ENCODE measurements at places on chromosomes 4 and X. TPM values are rescaled to one million over a fixed set of nuclear protein-coding genes. Genes with fewer than 3 reads are reported as not detected.
A peak's percentile ranks its signal among the peaks of the same experiment; 100 is the strongest.

DNA sequence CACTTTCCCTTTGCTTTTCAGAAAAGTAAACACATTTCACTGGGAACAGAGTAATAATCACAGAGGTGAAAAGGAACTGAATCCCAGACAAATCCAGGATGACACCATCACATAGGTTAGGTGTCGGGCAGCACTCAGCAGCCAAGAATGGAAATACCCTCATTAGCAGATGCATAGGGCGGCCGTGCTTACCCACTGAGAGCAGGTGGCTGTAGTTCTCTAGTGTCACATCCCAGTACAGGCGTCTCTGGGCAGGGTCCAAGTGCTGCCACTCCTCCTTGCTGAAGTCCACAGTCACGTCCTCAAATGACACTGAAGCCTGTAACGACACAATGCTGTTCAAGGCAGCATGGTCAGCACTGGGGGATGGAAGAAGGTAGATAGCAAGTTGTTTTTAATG is 26.9 kb downstream of the ZNF41 start:
- DNase-seq = no peak

DNA sequence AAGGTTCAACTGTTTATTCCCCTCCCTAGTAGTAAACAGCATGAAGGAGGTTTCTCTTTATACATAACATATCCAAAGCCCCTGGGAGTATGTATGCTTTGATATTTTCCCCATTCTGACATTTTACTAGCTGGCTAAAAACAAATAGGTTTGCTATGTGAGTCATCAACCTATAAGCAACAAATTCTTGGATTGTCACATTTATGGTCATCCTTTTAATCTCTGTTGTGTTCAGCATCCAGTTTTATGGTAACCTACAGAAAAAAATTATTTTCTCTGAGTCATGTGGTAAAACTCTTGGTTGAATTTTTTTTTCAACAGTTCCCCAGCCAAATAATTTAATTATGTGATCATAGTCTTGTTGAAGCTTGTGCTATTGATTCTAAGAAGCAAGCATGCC is 734.1 kb downstream of the ADGRL3 start:
- no peak for DNase-seq

GRCh38 chr4:141746026-141746425 is 109.6 kb downstream of the IL15 start:
- DNase-seq = no peak

DNA sequence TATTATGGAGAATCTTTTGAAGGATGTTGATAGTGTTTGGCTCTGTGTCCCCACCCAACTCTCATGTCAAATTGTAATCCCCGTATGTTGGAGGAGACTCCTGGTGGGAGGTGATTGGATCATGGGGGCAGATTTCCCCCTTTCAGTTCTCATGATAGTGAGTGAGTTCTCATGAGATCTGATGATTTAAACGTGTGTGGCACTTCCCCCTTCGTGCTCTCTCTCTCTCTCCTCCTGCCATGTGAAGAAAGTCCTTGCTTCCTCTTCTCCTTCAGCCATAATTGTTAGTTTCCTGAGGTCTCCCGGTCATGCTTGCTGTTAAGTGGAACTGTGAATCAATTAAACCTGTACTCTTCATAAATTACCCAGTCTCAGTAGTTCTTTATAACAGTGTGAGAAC is 166.1 kb upstream of the NUDT6 start:
- DNase-seq = no peak

DNA sequence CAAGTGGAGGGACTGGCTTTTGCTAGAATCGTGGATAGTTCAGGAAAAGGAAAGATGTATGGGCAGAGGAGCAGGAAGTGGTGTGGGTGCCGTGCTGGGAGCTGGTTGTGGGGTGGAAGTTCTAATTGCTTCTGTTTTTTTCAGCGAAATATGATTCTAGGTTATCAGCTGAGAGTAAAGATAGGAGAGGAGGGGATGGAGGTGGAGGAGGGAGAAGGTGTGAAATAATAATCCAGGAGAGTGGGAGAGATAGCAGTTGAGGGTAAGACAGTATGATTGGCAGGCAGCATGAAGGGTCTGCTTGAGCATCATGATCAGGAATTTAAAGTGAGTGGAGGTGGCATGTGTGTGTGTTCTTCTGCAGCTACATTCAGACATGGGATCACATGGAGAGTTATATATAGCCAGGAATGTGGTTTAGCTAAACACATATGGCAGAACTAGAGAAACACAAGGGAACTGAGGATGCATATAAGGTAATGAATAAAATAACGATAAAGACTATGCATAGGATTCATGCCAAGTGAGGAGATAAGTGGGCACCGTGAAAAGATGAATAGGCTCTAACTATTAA is 133.7 kb downstream of the ANK2 start:
- no peak for DNase-seq

DNA sequence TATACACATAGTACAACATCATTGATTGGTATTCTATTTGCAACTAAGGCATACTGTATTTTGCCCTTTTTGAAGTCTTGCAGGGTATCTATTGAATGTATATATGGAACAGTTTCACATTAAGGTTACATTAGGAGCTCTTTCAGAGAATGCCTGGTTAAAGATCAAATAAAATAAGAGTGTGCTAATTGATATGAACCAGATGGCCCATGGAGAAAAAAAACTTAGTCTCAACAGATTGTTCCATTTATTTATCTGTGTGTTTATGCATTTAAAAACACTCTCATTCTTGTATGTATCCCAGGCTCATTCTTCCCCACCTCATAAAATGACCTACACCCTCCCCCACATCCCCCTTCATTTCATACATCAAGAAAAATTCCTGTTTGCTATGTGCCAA is 35.2 kb upstream of the GRIA2 start:
- no peak for DNase-seq

DNA sequence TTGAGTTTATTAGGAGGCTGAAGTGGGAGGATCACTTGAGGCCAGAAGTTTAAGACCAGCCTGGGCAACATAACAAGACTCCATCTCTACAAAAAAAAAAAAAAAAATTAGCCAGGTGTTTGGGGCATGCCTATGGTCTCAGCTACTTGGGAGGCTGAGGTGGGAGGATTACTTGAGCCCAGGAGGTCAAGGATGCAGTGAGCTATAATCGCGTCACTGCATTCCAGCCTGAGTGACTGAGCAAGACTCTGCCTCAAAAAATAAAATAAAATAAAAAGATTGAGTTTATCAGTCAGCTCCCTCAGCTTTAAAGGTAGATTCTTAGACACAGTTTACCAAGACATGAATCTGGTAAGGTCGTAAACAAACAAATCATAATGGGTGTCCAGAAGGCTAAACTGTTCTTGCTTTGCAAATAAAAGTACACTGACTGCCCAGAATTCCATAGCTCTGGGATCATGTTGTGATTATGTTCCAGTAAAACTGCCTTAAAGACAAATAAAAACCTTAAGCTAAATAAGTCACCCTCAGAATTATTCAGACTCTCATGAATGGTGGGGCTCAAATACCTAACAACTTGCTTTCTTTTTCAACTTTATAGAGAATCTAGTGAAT is 18.7 kb downstream of the APOO start:
- no peak for DNase-seq

DNA sequence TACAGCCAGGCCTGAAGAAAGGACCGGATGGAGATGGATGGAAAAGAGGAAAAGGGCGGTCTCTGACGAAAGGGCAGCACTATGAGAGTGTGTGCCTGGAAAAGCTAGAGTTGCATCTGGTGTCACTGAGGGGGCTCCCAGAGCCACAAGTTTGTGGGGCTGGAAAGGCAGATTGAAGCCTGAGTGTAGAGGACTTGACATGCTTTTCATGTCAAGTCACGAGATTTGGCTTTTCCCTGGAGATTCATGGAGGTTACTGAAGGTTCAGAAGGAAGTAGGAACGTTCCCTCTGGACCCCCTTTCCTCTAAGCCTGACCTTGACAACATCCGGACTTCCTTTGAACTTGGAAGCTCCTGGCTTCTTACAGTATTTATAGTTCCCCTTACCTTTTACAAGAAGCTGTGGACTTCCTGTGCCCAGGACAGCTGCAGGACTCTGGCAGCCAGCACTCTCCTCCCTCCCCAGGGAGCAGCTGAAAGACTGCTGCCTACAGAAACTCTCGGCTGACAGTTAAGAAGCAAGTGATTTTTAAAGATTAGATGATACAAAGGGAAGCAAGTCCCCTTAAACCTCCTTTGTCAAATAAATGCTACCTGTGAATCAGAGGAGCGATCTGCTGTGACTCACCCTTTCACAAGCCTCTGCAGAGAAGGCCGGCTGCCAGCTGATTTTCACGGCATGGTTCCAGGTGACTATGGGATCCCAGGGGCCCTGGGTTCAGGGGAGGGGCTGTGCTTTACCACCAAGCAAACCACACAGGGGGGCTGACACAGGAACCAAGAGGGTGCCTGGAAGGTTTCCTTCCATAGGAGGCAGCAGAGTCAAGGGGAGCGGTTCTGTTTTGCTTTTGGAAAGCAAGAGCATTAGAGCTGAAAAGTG is 72.9 kb upstream of the STIM2 start:
- DNase-seq = peak; percentile 54

C4orf50 gene
- polyA plus RNA-seq = not detected

GYG2 gene
- 3.0 TPM for polyA plus RNA-seq
